T-helper 22 cell (primary cell): ENCODE measurements at places on chromosomes 7 and 10.

DNA sequence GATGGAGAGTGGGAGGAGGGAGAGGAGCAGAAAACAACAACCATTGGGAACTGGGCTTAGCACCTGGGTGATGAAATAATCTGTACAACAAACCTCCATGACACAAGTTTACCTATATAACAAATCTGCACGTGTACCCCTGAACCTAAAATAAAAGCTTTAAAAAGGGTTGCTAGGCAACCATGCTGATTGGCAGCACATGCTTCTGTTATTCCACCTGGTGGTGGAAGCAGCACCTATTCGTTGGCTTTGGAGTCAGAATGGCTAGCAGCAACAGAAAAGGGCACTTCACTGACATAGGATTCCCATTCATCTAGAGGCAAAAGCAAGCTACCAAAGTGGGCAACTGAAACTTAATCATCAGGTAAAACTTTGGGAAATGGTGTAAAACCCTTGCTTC lies 57.1 kb downstream of the RELN start:
- DNase-seq, result no peak

DNA sequence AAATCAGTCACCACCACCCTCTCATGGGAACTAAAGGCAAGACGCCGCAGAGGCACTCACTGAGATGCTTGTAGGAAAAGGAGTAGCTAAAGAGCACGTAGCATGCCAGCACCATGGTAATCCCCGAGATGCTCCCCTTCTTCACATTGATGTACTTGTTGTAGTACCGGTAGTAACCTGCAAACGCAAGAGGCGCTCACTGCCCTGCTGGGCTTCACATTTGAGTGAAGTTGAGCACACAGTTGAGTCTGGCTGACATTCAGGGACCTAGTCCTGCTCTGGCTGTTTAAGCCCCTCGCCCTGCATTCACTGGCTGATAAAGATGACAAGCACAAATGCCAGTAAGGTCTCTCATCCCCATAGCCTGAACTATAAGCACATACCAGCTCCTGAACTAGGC lies 6.9 kb downstream of the ATP5MF start:
- no peak for DNase-seq

GRCh38 chr10:11697718-11698527 lies 44.3 kb upstream of the ECHDC3 start:
- DNase-seq, result no peak

- no peak for DNase-seq
These were observed 16.4 kb downstream of the HOXA1 start for GRCh38 chr7:27079234-27079975.
